T-cell (primary cell): ENCODE measurements at places on chromosomes 7 and 10.

DNA sequence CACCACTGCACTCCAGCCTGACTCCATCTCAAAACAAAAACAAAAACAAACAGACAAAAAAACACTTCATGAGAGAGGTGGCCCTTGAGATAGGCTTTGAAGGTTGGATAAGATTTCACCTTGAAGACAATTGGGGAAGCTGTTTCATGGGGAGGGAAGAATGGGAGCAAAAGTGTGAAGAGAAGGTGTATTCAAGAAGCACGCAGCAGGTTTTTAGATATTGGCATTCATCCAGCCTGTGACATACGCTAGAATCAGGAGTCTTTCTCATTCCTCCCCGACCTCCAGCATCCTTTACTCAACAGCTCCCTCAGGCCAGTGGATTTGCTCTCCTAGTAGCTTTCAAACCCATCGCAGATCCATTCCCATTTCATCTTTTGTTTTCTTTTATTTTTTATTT is 116.3 kb upstream of the FAM171A1 start:
- H3K4me1 ChIP-seq = no peaks in the 10 kb centered on the region
- H3K4me3 ChIP-seq = no peak overlapping the region
- no peak overlapping the region for H3K27ac ChIP-seq
- DNase-seq = no peak
- peaks cover 12% of the 10 kb centered on the region for H3K27me3 ChIP-seq

DNA sequence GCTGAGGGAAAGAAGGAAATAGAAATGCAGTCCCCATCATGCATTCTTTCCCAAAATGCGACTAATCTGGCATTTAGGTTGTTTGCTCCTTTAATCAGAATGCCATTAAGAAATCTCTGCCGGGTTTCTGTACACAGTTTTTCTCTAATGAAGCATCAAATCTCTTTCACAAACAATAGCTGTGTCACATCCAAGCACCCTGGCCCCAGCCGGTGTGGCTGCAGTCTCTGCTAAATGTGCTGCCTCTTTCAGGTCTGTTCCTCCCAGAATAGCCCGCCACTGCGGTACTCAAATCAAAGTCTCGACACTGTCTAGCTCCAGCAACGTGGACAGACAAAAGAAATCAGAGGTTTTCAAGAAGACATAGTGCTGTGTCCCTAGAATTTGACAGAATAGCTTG is 343.8 kb downstream of the KCNMA1 start:
- H3K4me3 ChIP-seq = no peak overlapping the region
- no peak overlapping the region for H3K27ac ChIP-seq
- H3K36me3 ChIP-seq = no peaks in the 10 kb centered on the region

DNA sequence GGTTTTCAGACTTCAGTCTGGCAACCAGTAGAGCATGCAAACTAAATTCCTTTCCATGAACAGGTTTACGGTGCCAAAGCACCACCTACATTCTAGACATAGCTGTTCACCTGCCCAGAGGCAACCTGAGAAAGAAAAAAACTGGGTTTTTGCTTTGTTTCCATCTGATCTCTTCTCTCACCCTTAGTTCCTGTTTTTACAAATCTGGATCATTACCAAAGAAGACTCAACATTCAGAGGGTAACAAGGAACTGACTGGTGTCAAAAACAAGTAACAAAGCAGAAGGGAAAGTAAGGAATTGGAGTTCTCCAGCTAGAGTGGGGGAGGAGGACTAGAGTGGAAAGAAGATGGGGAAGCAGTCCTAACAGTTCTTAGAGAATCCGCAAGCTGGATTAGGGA is 36.4 kb downstream of the CPVL start:
- H3K4me1 ChIP-seq = peaks cover 2% of the 10 kb centered on the region
- no peaks in the 10 kb centered on the region for H3K36me3 ChIP-seq
- no peaks in the 10 kb centered on the region for H3K27me3 ChIP-seq
- H3K27ac ChIP-seq = no peak overlapping the region
- H3K4me3 ChIP-seq = no peak overlapping the region
- no peak for DNase-seq

GRCh38 chr10:131144196-131144595 is 167.3 kb downstream of the TCERG1L start:
- no peaks in the 10 kb centered on the region for H3K36me3 ChIP-seq
- no peaks in the 10 kb centered on the region for H3K4me1 ChIP-seq
- DNase-seq = no peak
- H3K4me3 ChIP-seq = no peak overlapping the region
- H3K27me3 ChIP-seq = no peaks in the 10 kb centered on the region
